Glomerular endothelial cell (primary cell): ENCODE measurements at places on chromosomes 11 and 22. TPM values are rescaled to one million over a fixed set of nuclear protein-coding genes. Genes with fewer than 3 reads are reported as not detected.

The OR52I2 gene
- not detected in 2 replicates for total RNA-seq

The PLEKHA7 gene
- total RNA-seq, result 0.18 and 0.39 TPM in 2 replicates

The KCNJ11 gene
- 1.0 TPM in 1 of 2 replicates, not detected in the other for total RNA-seq

- DNase-seq, result no peak
Observed at GRCh38 chr11:90774727-90775566, 552.1 kb upstream of the CHORDC1 start.

DNA sequence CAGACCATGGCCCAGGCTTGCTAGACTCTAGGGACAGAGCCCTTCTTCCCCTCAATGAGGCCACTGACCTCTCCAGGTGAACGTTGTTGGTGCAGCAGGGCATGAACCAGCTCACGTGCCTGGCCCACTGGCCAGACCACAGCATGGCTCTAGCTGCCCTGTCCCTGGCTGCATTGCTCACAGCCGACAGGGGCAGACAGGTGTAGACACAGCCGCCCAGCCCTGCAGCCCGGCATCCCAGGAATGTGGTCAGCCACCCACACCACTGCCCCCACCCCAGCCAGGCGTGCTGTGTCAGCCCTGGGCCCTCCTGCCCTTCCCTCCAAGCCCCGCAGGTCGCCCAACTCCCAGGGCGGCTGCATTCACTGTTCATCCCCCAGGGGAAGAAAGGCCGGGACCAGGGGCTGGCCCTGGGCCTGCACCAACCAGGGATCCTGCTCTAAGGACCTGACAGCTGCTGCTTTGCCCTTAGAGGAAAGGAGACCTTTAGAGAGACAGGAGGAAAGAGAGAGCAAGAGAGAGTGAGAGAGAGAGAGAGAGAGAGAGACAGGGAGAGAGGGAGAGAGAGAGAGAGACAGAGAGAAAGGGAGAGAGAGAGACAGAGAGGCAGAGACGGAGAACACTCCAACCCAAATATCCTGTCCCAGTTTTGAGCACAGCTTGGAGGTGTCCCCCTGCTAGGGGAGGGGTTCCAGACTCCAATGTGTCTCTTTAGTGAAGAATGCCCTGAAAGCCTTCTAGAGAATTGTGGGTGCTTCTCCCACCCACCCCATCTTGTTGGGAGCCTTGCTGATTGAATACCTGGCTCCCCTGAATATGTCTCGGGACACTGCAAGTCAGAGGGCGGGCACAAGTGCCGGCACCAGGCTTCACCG, 44.2 kb upstream of the LINC01488 start:
- no peak for DNase-seq

DNA sequence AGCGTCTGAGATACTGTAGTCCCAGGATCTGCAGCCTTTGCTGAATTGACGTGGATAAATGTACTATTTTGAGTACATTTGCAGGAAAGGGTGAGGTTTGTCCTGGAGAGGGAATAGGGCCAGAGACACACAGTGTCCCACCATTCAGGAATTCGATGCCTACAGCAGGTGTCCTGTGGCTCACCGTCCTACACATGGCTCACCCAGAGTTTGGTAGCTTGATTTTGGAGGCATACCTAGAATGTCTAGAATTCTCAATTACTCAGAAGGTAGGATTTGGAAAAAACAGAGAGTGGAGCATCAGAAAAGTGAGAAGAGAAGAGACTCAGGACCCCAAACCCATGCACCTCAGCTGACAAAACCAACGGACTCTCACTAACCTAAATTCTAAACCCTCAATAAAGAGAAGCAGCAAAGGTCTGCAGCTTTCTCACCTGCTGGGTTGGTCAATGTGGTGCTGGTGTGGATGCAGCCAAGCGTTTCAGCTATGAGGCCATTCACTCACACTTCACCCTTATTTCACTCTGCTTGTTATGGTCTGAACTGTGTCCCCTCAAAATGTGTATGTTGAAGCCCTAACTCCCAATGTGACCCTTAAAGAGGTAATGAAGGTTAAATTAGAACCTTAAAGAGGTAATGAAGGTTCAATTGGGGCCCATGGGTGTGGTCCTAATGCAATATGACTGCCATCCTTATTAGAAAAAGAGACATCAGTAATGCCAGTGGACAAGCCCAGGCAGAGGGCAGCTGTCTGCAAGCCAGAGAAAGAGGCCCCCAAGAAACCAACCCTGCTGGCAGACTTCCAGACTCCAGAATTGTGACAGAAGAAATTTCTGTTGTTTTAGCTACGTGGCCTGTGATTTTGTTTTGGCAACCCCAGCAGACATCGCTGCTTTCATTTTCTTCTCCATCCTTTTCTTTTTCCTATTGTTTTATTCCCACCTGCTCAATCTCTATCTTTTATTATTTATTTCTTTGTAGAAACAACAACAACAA, 187.8 kb downstream of the SNX19 start:
- no peak for DNase-seq
